ENCODE measurements at places on chromosomes 1 and 21. TPM values are rescaled to one million over a fixed set of nuclear protein-coding genes. Genes with fewer than 3 reads are reported as not detected.
A peak's percentile ranks its signal among the peaks of the same experiment; 100 is the strongest.

The ARMH1 gene
- not detected for total RNA-seq

The LCE1B gene
- not detected for total RNA-seq

The GJA5 gene
- total RNA-seq: 37.3 TPM

The FMO4 gene
- total RNA-seq: 0.89 TPM

The OR2G6 gene
- total RNA-seq: not detected

The MROH7 gene
- not detected for total RNA-seq

The OR2T12 gene
- not detected for total RNA-seq

The MTARC1 gene
- total RNA-seq: 10.9 TPM

The ATAD3C gene
- total RNA-seq: 0.05 TPM

The NTRK1 gene
- total RNA-seq: 5.5 TPM

The CTSE gene
- not detected for total RNA-seq

DNA sequence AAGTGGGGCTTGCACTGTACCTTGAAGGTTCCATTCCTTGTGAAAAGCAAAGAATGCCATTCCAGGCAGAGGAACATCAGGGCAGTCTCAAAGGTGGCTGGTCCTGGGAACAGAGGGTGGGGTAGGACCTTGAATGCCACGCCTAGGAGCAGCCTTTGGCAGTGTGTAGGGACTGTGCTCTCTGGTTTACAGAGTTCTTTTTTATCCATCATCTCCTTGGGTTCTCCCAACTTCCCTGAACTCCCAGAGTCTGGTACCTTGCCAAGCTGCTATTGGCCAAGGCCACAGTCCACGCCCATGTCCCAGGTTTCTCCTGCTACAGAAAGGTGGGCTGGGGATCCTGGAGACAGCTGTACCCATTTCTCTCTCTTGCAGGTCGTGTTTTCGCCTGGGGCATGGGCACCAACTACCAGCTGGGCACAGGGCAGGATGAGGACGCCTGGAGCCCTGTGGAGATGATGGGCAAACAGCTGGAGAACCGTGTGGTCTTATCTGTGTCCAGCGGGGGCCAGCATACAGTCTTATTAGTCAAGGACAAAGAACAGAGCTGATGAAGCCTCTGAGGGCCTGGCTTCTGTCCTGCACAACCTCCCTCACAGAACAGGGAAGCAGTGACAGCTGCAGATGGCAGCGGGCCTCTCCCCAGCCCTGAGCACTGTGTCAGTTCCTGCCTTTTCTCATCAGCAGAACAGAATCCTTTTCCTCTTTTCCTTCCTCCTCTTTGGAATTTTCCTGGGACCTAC is 15.3 kb upstream of the TRNAU1AP start:
- no peak for DNase-seq

DNA sequence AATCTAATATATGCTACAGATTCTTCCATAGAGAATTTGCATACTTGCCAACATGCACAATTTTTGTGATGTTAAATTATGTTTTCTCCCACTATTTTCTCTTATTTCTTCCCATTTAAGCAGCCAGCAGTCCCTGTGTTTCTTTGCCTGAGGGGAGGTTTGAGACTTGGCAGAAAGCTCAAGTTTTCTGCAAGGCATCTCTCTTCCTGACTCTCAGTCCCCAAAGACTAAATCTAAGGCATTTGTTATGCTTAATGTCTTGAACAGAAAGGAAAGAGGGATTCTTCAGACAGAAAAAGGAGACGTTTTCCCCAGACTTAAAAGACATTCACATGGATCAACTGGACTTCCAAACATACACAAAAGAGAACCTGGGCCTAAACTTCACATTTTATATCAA is 354.4 kb downstream of the RYR2 start:
- DNase-seq: no peak

DNA sequence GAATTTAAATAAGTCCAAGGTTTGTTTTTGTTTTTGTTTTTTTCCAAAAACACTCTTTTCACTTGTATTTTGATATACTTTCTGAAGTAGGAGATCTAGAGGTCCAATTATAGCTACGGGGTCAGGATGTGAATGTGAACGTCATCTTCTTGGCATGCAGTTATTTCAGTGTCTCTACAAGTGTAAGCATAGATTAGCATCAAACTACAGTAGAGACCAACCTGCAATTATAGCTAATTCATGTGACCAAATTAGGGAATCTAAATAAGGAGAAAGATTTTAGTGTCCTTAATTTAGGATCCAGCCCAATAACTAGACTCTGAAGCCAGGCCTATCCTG is 107.3 kb upstream of the PALMD start:
- no peak for DNase-seq

- DNase-seq: no peak
These were observed 87.7 kb downstream of the ST6GALNAC3 start for GRCh38 chr1:76162254-76162653.

DNA sequence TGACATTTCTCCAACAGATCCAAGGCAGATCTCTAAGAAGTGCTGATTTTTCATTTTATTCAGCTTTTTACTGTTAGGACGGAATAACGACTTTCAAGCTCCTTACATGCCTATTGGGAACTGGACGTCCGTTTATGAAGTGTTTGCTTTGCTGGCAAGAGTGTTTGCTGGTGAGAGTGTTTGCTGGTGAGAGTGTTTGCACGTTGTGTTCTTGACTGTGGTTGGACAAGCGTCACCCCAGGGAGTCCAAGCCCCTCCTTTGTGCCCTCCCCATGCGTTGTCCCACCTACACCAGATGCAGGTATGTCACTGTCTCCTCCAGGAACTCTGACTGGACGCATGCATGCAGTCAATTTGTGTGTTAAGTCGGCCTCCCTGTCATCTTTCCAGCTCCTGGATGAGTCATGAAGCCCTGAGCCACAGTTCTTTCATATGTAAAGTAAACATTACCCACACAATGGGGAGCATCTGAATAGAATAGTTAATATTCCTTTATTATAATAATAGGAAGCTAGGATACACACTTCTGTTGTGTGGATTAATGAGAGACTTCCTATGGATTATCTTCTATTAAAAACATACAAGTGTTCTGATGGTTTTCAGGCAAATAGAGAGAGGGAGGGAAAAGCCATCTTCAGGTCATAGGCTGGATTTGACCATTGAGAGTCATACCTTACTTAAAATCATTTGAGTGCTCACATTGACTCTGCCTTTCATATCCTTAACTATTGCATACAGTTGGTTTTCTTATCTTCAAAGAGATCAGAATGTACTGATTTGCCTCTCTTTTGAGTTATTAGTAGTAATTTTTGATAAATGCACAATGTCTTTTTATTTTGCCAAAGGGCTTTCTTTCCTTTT is 119.2 kb downstream of the GALNT2 start:
- peak; percentile 31 for DNase-seq

DNA sequence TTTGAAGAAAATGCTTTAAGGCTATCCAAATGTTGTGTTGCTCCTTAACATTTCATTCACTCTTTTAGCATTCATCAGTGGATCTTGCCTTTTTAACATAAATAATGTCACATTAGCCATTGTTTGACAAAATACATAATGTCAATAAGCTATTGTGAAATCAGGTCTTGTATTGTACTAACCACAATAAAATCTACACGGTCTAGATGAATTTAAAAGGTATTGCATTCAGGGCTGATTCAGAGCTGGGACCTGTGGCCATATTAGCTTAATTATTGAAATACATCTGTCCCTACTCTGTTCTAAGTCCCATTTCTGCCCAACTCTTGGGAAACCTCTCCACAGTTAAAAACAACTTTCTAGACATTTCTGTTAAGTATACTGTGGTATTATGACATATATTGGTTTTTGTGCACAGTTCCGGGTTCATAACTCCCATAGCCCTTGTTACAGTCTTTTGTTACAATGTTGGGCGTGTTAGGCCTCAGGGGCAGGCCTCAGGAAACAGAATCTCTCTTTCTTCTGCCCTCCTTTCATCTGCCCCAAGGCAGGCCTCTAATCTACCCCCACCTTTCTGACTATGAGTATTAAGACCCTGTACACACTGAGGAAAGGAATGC is 44.7 kb upstream of the CITED4 start:
- no peak for DNase-seq

DNA sequence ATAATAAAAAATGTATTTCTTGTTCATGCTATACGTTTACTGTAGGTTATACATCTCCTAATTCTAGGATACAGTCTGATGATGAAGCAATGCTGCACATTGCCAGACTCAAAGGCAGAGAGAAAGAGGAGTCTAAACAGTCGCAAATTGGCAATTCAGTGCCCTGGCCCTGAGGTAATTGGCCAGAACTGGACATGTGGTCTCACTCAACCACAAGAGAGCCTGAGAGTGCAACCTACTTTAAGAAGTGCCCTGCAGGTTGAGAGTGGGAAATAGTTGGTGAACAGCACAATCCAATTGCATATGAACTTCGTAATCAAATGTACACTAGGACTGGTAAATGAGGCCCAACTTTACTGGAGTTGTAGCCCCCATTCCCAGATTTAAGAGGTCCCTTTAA is 5.0 kb upstream of the SLC35A3 start:
- DNase-seq: no peak

DNA sequence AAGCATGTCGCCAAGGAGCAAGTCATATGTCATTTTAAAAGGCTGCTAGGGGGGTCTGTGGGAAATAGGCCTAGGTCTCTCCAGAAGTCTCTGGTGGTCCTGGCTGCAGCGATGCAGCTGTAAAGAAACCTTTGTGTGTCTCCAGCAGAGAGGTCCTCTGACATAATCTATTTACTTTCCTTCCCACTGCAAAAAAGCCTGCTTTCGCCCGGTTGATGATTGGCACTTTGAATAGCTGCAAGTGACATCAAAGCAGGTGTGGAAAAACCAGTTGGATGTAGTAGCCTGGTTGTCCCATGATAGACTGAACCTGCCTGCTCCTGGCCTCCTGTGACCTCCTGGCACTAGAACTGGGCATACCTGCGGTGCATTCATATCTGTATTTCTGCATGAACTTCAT is 13.8 kb downstream of the RASSF5 start:
- no peak for DNase-seq

DNA sequence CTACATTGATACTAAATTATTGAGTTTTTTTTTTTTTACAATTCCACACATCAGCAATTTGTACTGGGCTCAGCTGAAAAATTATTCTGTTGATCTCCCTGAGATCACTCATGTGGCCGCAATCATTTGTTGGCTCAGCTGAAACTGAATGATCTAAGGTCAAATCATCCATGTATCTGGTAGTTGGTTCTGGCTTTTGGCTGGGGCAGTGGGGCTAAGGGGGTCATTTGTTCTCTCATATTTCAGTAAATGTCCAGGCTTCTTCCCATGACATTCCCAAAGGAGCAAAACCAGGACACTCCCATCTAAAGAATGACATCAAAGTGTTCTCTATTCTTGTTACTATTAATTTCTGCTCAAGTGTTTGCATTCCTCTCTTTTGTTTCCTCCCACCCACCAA is 806.7 kb upstream of the ADGRL2 start:
- DNase-seq: no peak

- no peak for DNase-seq
These were observed 85.3 kb upstream of the ARHGAP29 start for GRCh38 chr1:94322696-94323095.

DNA sequence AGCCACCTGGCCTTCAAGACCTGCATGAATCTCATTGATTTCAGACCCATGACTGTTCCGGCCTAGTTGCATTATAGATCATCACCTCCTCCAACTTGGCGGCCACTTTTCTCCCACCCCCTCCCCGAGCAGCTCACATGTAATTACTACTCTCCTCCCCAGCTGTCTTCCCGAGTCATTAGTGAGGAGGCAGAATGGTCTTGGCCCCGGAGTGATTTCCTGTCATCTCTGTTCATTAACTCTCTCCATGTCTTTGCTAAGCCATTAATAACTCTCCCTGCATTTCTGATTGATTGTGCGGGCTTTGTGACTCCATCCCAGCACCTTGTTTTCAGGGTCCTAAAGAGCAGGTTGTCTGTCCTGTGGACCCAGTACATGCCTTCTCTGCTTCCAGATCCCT is 75.6 kb upstream of the CNTN2 start:
- no peak for DNase-seq

- DNase-seq: no peak
These were observed 2.9 kb downstream of the PPM1J start for GRCh38 chr1:112712191-112712590.

DNA sequence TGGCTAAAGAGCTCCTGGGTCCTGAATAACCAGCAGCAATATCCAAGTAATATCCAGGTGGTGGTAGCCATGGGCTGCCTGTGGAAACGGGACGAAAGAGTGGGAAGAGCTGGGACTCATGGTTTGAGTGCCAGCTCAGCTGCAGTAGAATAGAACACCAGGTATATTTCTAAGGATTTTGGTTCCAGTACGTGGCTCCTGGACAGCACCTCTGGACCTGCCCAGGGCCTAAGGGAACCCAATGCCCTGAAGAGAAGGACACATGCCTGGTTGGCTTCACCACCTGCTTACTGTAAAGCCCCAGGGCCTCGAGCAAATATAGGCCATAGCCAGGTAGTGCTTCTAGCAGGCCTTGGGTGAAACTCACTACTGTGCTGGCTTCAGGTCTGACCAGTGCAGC is 566.7 kb downstream of the KIF26B start:
- DNase-seq: no peak

All from NCI-H460 (cell line).